ENCODE measurements at places on chromosomes 1 and 21. TPM values are rescaled to one million over a fixed set of nuclear protein-coding genes. Genes with fewer than 3 reads are reported as not detected.

DNA sequence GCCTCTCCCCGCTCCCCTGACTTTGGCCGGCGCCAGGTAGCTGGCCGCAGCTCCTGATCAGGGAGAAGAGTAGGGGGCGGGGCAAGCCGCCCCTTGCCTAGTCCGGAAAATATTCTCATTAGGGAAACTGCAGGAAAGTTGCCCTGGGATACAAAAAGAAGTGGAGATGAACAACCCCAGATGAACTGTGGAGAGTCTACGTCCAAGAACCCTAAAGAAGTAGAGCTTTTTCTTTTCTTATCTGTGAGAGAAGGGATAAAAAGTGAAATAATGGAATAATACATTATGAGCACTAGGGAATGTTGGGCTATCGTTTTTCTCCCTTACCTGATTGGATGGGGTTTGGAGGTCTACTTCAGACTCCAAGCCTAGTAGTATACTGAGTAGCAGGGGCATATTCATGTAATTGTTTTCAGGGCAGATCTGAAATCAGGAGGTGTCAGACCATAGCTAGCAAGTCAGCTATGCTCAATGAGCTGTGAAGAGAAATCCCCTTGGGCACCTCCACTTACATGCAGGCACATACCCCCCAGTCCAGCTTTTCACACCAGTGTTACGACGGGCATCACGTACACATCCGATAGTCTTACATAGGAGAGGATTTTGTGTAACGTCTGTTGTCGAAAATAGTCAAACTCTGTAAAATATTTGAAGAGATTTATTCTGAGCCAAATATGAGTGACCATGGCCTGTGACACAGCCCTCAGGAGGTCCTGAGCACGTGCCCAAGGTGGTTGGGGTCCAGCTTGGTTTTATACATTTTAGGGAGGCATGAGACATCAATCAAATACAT is 1.7 kb upstream of the DUSP10 start:
- DNase-seq = peak; percentile 68

GRCh38 chr21:42218836-42219605 is at the start of gene ABCG1:
Gene ABCG1 (plus strand): TSS chr21:42219140. CDS start chr21:42219263, 123 bp downstream.
- no peak for DNase-seq

DNA sequence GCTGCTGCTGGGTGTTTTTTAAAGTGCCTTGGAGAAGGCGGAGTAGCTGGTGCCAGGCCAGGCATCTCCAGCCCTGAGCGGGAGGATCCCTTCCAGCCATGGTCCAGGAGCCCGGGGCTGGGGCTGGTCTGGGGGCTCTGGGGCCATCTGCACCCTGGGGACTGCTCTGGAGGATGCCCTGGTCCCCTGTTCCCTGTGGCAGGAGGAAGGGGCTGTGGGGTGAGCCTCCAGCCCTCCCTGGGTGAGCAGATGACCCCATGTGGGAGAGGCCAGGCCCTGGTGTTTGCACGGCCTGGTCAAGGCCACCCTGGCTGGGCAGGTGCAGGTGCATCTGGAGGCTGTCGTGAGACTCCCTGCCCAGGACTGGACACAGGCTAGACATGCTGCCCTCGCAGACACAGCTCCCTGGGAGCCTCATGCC is 56.7 kb downstream of the SLX9 start:
- no peak for DNase-seq

- DNase-seq = no peak
Observed at GRCh38 chr1:41537251-41537650, 52.8 kb upstream of the EDN2 start.

GRCh38 chr1:162145280-162145965 is 75.9 kb downstream of the NOS1AP start:
- no peak for DNase-seq

DNA sequence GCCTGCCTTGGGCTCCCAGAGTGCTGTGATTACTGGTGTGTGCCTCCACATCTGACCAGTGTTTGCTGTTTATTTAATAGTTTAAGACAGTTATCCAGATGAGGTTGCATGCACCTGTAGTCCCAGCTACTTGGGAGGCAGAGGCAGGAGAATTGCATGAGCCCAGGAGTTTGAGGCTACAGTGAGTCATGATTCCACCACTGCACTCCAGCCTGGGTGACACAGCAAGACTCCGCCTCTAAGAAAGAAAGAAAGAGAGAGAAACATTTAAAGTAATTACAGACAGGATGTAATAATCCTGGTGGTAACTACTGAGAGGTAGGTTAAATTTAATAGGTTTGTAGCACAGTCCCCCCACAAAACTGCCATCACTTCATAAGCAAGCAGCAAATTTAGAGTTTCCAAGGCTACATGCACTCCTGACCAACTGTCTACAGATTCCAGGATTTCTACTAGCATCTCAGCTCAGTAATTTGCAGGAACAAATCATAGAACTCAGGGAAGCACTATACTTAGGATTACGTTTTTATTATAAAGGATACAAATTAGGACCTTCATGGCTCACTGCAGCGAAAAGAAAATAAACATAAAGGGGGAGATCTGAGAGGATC is 89.6 kb downstream of the PKN2 start:
- DNase-seq = no peak

GRCh38 chr1:112707221-112708001 is 484 bp upstream of the RHOC start:
- peak; percentile 85 for DNase-seq

DNA sequence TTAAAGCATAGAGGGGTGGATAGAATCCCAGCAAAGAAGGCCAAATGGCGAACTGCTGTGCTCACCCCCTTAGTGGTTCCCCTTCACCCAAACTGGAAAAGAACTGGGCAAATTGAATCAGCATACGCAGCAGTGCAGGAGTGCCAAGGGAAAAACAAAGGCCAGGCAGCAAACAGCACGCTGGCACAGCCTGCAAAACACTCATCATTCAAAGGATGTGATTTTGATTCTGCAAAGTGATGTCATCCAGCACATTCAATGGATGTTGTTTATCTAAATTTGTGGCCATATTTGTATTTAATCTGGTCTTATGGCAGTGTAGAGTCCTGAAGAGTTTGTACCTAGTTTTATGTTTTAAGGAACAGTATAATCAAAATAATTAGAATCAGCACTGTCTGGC is 71.8 kb upstream of the ECE1 start:
- DNase-seq = no peak

DNA sequence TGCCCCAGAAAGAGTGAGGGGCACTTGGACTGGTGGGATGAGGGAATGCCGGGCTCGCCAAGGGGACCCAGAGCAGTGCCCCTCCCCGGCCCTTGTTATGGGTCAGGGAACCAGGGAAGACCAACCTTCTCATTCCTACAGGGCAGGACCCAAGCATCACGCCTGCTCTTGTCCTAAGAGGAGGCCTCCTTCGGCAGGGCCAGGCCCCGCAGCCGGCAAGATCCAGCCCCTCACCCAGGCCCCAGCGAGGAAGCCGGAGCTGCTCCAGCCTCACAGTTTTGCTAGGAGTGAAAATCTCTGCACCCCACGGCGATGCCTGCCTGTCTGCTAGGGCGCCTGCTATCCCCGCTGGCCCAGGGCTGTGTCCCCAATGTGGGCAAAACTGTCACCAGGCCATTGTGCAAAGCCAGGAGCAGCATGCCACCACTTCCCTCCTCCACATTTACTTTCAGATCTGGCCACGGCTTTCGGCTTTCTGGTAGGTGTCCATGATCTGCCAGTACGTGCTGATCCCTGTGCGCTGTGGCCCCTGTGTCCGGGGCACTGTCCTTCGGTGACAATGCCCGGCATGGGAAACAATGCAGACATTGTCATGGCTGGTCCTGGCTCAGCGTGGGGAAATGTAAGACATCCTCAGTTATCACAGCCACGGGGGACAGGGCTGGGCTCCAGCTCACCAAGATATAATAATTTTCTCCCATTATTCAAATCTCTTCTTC is 9.6 kb downstream of the ACTRT2 start:
- DNase-seq = no peak

- DNase-seq = no peak
Observed at GRCh38 chr1:204093421-204093717, 20.5 kb downstream of the SOX13 start.

GRCh38 chr1:156356262-156356874 is 12.6 kb upstream of the RHBG start:
- no peak for DNase-seq

GRCh38 chr21:19850157-19850556 is 1148.1 kb upstream of the NCAM2 start:
- no peak for DNase-seq

DNA sequence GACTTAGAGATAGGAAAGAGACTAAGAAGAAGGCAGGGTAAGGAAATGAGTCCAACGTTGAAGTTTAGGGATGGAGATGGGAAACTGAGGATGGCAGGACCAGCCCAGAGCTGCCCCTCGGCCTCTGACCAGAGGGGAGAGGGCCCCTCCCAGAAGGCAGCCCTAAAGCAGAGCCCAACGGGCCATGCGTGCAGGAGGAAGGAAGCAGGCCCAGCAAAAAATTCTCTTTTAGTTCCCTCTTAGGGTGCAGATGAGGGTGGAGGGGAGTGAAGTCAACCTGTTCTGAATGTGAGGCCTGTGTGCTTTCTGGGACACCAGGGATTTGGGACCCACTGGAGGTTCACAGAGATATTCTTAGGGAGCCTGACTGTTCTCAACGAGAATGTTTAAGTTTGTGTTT is 225.4 kb downstream of the RHOU start:
- no peak for DNase-seq

DNA sequence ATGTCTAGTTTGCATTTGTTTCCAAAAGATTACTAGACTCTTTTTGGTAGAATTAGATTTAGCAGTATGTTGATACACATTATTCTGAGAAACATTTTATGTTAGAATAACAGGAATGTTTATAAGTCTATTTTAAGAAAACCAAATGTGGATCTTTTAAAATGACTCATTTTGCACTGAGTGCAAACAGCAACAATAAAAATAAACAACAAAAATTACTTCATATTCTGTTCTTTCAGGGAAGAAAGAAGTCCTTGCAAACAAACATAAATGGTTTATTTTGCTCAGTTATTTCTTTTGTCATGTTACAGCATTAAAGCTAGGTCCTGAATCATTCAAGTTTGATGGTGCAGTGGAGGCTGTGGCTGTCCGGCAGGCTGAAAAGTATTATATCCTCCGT is 106.8 kb upstream of the TENT5C start:
- no peak for DNase-seq

DNA sequence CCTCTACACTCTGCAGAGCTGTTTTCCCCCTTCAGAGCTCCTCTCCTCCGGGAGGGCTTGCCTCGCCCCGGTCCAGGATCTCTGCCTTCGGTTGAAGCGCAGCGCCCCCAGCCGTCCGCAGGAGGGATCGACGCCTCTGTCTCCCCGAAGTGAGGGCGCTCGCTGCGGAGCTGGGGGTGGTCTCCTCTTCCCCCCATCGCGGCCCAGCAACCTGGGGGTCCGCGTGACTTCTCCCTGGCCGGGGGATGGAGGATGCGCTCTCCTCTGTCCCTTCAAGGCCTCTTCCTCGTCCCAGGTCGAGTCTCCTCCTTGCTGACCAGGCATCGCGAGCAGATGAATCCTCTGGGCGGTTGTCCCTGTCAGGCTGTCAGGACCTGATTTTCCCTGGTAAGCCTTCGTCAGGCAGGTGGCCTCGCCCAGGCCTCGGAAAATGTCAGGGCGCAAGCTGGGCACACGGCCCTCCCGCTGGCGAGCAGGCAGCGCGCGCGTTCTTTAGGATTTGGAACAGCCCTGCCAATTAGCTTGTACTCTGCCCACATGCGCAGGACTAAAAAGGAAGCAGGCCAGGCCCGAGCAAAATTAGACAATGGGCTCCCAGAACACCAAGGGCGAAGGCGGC is 90.5 kb downstream of the EDEM3 start:
- peak; percentile 83 for DNase-seq

- no peak for DNase-seq
Observed at GRCh38 chr1:116671072-116671760, 3.7 kb upstream of the IGSF3 start.

- peak; percentile 71 for DNase-seq
Observed at GRCh38 chr1:7121622-7121988, 336.4 kb downstream of the CAMTA1 start.

DNA sequence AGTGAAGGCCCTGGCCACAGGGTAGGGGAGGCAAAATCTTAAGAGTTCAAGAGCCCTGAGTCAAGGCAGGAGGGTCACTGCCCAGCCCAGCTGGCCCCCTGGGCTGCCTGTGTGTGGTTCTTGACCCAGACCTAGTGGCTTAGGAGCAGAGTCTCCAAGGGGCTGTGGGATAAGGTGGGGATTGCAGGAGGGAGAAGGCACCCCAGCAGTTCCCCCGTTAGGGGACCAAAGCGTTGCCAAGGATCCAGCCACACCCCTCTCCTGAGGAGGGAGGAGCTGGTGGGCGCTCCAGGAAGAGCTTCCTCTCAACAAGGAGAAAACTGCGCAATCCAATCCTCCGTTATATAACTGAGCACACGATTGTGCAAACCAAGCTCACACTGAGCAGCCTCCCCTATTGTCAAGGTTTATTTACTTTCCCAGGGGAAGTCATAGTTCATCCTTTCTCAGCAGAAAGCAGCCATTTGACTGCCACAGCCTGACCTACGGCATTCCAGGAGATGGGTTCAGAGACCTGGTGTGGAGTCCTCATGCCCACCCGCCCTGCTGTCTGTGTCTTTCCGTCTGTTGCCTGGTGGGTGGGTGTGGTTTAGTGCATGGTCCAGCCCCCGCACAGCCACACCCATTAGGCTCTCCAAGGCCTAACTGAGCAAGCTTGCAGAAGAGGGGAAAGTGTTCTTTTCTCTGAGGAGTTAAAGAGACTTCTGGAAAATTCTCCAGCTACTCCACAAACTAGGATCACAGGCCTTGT is 3.5 kb downstream of the EPHX1 start:
- DNase-seq = no peak

DNA sequence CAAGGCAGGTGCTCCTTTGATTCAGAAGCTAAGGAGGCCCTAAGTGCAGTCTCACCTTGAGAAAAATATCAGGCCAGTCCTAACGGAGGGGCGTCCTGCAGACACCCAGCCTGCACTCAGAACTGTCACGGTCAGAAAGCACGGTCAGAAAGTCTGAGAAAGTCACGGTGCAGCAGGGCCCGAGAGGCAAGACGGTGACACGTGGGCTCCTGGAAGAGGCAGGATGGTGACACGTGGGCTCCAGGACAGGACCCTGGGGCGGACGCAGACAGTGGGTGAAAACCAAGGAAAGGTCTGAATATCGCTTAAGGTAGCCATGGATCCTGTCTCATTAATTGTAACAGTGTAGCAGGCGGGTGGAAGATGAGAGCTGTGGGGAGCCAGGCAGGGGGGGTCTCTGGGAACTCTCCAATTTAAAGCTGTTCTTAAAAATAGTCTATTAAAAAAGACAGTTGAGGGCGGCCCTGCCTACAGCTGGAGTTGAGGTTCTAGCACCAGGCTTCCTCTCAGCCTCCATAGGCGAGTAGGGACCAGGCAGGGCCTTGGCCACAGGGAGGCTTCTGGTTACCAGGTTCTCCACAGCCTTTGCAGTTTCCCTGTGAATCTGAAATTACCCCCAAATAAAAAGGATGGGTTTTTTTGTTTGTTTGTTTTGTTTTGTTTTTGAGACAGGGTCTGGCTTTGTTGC is 65.2 kb downstream of the FAAP20 start:
- DNase-seq = no peak

- DNase-seq = no peak
Observed at GRCh38 chr1:66400660-66401059, 133.3 kb upstream of the SGIP1 start.

BEST4 gene
- 0.66 TPM for total RNA-seq

KCND3 gene
- 10.2 TPM for total RNA-seq

C1orf21 gene
- total RNA-seq = 75.7 TPM

SERPINC1 gene
- total RNA-seq = 0.32 TPM

ADORA3 gene
- total RNA-seq = 13.2 TPM

IFI16 gene
- 96.2 TPM for total RNA-seq

NHLH1 gene
- not detected for total RNA-seq

RNF187 gene
- total RNA-seq = 26.9 TPM

LCE3D gene
- not detected for total RNA-seq
